Neural crest cell (in vitro differentiated cells): ENCODE measurements at places on chromosomes 2 and 18. TPM values are rescaled to one million over a fixed set of nuclear protein-coding genes. Genes with fewer than 3 reads are reported as not detected.
A peak's percentile ranks its signal among the peaks of the same experiment; 100 is the strongest.

The PLA2R1 gene
- total RNA-seq = 0.09 and 0.18 TPM in 2 replicates

The AQP12A gene
- not detected in 2 replicates for total RNA-seq

The TNP1 gene
- total RNA-seq = not detected in 2 replicates

The CMPK2 gene
- 2.2 and 3.3 TPM in 2 replicates for total RNA-seq

The HOXD13 gene
- not detected in 2 replicates for total RNA-seq

The GDF7 gene
- 0.36 and 0.40 TPM in 2 replicates for total RNA-seq

The SERPINB4 gene
- total RNA-seq = not detected in 2 replicates

The DUSP19 gene
- total RNA-seq = 3.5 and 4.7 TPM in 2 replicates

The C2orf72 gene
- 3.0 and 3.3 TPM in 2 replicates for total RNA-seq

The SIX3 gene
- not detected in 2 replicates for total RNA-seq

GRCh38 chr2:168439536-168439935 lies 16.5 kb upstream of the CERS6 start:
- no peaks in the 10 kb centered on the region for H3K36me3 ChIP-seq
- H3K4me1 ChIP-seq = no peaks in the 10 kb centered on the region
- H3K27me3 ChIP-seq = no peaks in the 10 kb centered on the region
- no peak overlapping the region for H3K27ac ChIP-seq

DNA sequence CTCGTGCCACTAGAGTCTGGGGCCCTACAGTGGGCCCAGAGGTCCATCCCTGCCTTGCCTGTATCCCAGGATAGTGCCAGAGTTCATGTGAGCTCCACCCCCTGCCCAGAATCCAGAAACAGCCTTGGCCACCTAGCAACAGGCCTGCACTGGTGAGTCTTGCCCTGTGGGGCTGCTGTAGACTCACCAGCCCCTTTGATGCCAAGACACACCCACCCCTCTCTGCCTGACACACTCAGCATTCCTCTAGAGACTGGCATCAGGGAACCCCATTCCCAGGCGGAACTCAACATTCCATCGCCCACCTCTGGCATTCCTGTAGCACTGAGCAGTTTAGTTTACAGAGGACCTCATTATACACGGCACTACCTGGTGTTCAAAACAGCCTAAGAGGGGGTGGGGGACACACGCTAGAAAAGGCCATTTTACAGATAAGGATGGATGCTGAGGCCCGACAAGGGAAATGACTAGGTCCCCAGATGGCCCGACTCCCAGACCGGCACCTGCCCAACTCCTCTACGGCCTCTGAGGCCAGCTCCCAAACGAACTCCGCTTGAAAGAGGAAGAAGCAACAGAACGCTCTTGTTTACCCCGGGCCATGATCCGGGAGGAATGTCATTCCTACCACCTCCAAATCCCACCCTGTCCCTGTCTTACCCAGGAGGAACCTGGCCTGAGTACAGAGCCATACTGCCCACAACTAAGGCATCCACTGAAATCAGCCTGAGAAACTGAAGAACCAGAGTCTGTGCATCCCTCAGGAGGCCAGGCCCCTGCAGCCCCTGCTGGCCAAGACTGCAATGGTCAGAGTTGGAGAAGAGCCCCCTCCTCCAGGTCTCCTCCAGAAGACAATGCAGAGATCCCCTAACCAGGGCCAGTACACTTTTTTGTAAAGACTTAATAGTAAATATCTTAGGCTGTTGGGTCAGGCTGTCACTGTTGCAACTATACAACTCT lies 180.2 kb downstream of the TNS1 start:
- DNase-seq = no peak
- H3K4me1 ChIP-seq = peaks cover 37% of the 10 kb centered on the region
- no peak overlapping the region for H3K4me3 ChIP-seq
- no peaks in the 10 kb centered on the region for H3K27me3 ChIP-seq

GRCh38 chr2:180660881-180661685 lies 319.3 kb upstream of the UBE2E3 start:
- no peaks in the 10 kb centered on the region for H3K36me3 ChIP-seq
- no peak overlapping the region for H3K4me3 ChIP-seq
- no peak for DNase-seq
- no peak overlapping the region for H3K27ac ChIP-seq
- H3K4me1 ChIP-seq = peaks cover under 1% of the 10 kb centered on the region
- H3K27me3 ChIP-seq = no peaks in the 10 kb centered on the region

DNA sequence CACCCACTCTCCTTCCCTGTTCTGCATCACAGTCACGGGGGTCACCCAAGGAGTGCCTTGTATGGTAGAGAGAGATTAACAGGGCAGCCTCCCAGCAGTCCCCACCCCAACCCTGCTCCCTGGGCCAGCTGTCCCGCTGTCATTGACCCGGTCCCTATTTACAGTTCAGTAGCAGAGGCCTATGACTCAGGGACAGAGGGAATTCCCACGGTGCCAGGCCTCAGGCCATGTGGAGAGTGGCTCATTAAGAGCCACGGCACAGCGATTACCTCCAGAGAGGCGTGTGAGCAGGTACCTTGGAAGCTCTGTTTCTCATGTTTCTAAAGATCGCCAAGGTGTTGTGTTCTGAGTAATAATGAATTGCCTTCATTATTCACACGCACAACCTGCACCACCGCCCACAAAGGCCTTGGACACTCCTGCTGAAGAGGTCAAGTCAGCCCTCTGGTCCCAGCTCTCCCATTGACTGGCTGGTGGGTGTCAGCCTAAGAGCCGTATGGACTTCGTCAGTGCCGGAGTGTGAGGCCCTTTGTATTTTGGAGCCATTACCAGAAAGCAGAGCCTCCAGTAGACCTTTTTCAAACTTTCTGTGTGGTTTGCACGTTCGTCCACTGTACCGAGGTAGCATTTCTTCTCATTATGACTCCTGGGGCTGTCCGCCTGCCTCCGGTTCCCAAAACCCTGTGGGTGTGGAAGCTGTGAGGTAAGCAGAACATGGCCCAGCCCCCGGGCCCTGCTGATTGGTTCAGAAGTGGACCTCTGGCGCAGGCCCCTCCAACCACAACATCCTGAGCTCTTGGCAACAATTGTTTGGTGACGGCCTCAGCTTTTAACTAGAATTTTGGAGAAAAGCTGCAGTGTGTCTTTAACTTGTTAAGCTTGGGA lies 47.0 kb downstream of the SERTAD2 start:
- H3K36me3 ChIP-seq = no peaks in the 10 kb centered on the region
- no peak overlapping the region for H3K4me3 ChIP-seq
- peaks cover 11% of the 10 kb centered on the region for H3K27me3 ChIP-seq
- no peak for DNase-seq

- no peaks in the 10 kb centered on the region for H3K27me3 ChIP-seq
- H3K4me1 ChIP-seq = peaks cover 14% of the 10 kb centered on the region
- no peak for DNase-seq
- no peak overlapping the region for H3K4me3 ChIP-seq
Measured at GRCh38 chr18:42334931-42335330, 379.9 kb downstream of the PIK3C3 start.

- DNase-seq = no peak
- no peaks in the 10 kb centered on the region for H3K27me3 ChIP-seq
- no peak overlapping the region for H3K4me3 ChIP-seq
- H3K27ac ChIP-seq = no peak overlapping the region
Measured at GRCh38 chr2:187294043-187294442, 154.0 kb downstream of the CALCRL start.

GRCh38 chr18:28189400-28190239 lies 12.7 kb upstream of the CDH2 start:
- no peak overlapping the region for H3K27ac ChIP-seq
- H3K4me3 ChIP-seq = no peak overlapping the region
- DNase-seq = peak; percentile 22
- H3K36me3 ChIP-seq = peaks cover 4% of the 10 kb centered on the region
- H3K27me3 ChIP-seq = no peaks in the 10 kb centered on the region
- no peaks in the 10 kb centered on the region for H3K4me1 ChIP-seq

GRCh38 chr2:228983700-228984099 lies 287.4 kb downstream of the PID1 start:
- H3K4me3 ChIP-seq = no peak overlapping the region
- no peaks in the 10 kb centered on the region for H3K4me1 ChIP-seq
- no peaks in the 10 kb centered on the region for H3K36me3 ChIP-seq
- DNase-seq = no peak
- no peaks in the 10 kb centered on the region for H3K27me3 ChIP-seq

DNA sequence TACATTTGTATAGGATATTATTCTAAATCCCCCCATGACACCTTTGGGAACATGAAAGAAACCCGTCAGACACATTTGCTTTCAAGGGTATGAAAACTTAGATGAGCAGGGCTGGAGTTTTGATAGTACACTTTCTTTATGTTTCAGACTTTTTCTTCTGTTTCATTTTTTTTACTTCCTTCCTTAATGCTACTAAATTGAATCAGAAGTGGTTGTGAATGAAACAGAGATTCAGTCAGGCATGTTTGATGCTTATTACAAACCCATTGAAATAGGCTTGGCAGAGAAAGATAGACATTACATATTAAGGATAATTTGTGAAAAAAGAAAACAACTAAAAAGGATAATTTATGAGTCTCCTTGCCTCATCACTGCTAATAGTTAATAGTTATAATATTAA lies 26.8 kb downstream of the SLC30A6 start:
- H3K36me3 ChIP-seq = no peaks in the 10 kb centered on the region
- no peak overlapping the region for H3K27ac ChIP-seq
- H3K4me3 ChIP-seq = no peak overlapping the region
- DNase-seq = no peak
- no peaks in the 10 kb centered on the region for H3K27me3 ChIP-seq
- H3K4me1 ChIP-seq = no peaks in the 10 kb centered on the region

DNA sequence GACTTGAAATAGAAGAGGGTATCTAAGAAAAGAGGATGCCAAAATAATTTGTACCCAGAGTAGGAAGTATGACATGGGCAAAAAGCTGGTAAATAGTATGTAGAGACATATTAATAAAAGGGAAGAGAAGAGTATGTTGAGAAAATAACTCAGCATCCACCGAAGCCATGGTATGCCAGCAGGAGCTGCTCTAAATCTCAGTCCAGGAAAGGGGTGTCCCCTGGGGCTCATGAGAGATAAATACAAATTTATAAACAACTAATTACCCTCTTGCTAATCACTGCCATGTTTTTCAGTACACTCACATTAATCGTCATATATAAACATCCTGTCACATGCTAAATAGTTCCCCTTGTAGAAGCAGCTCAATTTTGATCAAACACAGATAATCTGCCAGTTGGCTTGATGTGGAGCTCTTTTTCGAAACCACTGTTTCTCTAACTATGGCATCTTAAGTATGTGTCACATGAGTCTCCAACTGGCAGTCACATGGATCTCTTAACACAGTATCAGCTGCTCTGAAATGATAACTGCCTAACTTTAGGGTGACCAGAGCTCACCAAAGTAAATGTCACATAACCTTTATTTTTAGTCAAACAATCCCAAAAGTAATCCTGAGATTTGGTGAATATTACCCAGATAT lies 31.9 kb downstream of the EXOC6B start:
- H3K4me1 ChIP-seq = no peaks in the 10 kb centered on the region
- H3K27me3 ChIP-seq = no peaks in the 10 kb centered on the region
- H3K27ac ChIP-seq = no peak overlapping the region

DNA sequence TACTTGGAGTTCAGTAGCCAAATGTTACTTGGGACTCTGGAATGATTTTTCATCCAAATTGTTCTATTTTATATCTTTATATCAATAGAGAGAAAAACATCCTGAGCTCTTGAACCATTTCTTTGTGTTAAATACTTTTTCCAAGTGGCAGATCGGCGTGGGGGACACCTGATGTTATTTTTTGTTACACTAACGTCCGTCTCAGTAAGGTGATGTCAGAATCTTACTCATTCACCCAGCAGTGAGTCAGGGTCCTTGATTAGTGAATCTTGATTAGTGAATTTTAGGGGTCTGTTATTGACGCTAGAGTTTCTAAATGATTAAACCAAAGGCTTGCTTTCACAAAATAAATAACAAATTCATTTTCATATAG lies 1.7 kb downstream of the MIB1 start:
- H3K4me1 ChIP-seq = peaks cover 52% of the 10 kb centered on the region
- H3K27me3 ChIP-seq = no peaks in the 10 kb centered on the region
- DNase-seq = no peak
- H3K4me3 ChIP-seq = peak overlapping the region; percentile 96
- H3K36me3 ChIP-seq = no peaks in the 10 kb centered on the region

DNA sequence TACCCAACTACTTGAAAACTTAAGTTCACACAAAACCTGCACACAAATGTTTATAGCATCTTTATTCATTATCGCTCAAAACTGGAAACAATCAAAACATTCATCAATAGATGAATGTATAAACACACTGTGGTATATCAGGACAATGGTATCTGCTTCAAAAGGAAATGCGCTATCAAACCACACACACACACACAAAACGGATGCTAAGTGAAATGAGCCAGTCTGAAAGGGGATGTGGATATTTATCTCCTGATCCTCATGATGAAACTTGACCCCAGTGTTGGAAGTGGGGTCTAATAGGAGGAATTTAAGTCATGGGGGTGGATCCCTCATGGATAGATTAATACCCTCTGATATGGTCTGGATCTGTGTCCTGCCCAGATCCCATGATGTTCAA lies 22.0 kb downstream of the PDCL3 start:
- H3K27ac ChIP-seq = no peak overlapping the region
- DNase-seq = no peak
- peaks cover 5% of the 10 kb centered on the region for H3K4me1 ChIP-seq
- H3K4me3 ChIP-seq = no peak overlapping the region
- H3K27me3 ChIP-seq = no peaks in the 10 kb centered on the region

GRCh38 chr18:69954719-69955480 lies 7.2 kb upstream of the CD226 start:
- peaks cover 2% of the 10 kb centered on the region for H3K36me3 ChIP-seq
- no peak overlapping the region for H3K27ac ChIP-seq

GRCh38 chr2:175002547-175003274 lies 2.5 kb downstream of the CHN1 start:
- H3K4me1 ChIP-seq = peaks cover 63% of the 10 kb centered on the region
- peak overlapping the region; percentile 98 for H3K4me3 ChIP-seq
- no peak for DNase-seq
- H3K27ac ChIP-seq = no peak overlapping the region

- no peaks in the 10 kb centered on the region for H3K27me3 ChIP-seq
- no peak for DNase-seq
- peak overlapping the region; percentile 24 for H3K4me3 ChIP-seq
- H3K4me1 ChIP-seq = peaks cover 24% of the 10 kb centered on the region
- H3K36me3 ChIP-seq = no peaks in the 10 kb centered on the region
Measured at GRCh38 chr2:196112418-196113034, 43.9 kb upstream of the DNAH7 start.

DNA sequence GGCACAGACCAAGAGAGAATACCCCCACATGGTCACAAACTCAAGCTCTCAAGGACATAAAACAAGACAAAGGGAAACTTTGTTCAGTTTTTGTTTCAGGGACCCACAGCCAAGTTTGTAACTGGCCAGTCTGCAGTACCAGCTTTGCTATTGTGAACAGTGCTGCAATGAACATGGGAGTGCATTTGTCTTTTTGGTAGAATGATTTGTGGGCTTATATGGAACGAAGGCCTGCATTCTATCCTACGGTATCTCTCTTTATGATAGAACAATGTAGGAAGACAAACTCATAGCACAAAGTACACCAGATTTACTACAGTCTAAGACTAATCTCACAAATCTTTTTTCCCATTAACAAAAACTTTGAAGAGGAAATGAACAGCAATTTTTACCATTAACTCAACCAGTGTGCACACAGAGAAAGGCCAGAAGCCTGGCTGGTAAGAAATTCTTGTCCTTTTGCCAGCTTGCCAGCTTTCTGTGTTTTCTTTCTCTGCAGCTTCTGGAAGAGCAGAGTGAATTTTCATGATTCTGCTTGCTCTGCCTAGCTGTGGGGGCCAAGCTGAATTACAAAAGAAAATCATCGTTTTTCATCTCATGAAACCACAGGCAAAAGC lies 37.1 kb upstream of the FEZ2 start:
- no peaks in the 10 kb centered on the region for H3K4me1 ChIP-seq
- no peaks in the 10 kb centered on the region for H3K27me3 ChIP-seq
- DNase-seq = no peak
- H3K4me3 ChIP-seq = no peak overlapping the region

GRCh38 chr18:37299471-37300304 lies 265.9 kb downstream of the CELF4 start:
- H3K4me3 ChIP-seq = no peak overlapping the region
- DNase-seq = no peak
- H3K27ac ChIP-seq = peak overlapping the region; percentile 96
- H3K27me3 ChIP-seq = no peaks in the 10 kb centered on the region
- peaks cover 13% of the 10 kb centered on the region for H3K4me1 ChIP-seq
